Cardiac muscle cell (in vitro differentiated cells and primary cell): ENCODE measurements at places on chromosomes 4 and X.

GRCh38 chrX:24276015-24276414, 37.9 kb downstream of the SUPT20HL2 start:
- DNase-seq: no peak

- no peak for DNase-seq
Observed at GRCh38 chr4:793093-793861, 32.7 kb downstream of the CPLX1 start.

DNA sequence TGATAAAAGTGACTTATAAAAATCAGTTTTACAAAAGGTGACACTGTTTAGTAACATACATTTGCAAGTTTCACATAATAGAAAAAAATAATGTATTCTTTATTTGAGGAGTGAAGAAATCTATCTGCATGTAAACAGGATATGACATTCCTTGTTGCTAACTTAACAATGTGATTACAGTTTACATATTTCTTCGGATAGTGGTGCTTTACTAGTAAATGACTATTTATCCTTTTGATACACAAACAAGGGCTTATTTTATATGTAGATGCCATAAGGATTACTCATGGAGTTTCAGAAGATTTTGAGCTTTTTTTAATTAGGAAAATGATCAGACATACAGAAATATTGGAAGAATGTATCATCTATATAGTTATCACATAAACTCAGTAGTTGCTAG, 126.5 kb downstream of the SLIT2 start:
- no peak for DNase-seq

GRCh38 chr4:3835527-3836405, 69.6 kb downstream of the ADRA2C start:
- peak; percentile 17 for DNase-seq

DNA sequence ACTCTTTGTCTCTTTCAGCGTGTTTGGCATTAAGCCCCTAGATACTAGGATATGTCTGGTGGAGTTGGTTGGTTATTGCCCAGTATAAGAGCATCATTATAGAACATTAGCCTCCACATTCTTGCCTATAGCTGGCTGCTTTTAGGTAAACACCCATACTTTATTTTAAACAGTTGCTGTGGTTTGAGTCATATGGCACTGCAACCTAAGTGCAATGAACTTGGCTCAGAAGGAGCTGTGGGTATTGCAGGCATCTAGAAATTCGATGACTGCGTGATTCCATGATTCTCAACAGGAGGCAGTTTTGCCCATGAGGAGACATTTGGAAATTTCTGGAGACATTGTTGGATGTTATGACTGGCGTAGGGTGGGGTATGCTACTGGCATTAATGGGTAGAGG, 49.5 kb downstream of the DCLK2 start:
- no peak for DNase-seq

GRCh38 chr4:6692806-6693205, 872 bp upstream of the S100P start:
- DNase-seq: peak; percentile 27

GRCh38 chr4:23022032-23022431, 329.3 kb downstream of the GBA3 start:
- DNase-seq: peak; percentile 30

DNA sequence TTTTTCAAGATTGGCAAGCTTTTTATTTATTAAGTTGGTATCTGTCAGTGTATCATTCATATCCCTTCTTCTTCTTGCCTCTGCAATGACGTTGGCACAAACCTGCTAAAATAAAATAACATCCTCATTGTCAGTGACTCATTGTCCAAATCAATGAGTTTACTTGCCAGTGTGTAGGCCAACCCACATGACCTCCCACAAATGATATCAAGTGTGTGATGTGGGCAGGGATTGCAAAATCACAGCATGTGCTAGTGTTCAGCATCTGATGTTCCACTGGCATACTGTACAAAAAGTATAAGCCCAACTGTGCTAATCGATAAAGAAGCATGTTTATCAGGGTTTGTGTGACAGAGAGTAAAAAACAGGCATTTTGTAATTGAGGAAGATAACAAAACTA, 25.5 kb downstream of the GPAT3 start:
- peak; percentile 64 for DNase-seq

GRCh38 chrX:104112326-104112951, at the start of gene ZCCHC18:
Gene ZCCHC18 (plus strand): TSS chrX:104112523. CDS start chrX:104114112, 1,589 bp downstream.
- peak; percentile 67 for DNase-seq

DNA sequence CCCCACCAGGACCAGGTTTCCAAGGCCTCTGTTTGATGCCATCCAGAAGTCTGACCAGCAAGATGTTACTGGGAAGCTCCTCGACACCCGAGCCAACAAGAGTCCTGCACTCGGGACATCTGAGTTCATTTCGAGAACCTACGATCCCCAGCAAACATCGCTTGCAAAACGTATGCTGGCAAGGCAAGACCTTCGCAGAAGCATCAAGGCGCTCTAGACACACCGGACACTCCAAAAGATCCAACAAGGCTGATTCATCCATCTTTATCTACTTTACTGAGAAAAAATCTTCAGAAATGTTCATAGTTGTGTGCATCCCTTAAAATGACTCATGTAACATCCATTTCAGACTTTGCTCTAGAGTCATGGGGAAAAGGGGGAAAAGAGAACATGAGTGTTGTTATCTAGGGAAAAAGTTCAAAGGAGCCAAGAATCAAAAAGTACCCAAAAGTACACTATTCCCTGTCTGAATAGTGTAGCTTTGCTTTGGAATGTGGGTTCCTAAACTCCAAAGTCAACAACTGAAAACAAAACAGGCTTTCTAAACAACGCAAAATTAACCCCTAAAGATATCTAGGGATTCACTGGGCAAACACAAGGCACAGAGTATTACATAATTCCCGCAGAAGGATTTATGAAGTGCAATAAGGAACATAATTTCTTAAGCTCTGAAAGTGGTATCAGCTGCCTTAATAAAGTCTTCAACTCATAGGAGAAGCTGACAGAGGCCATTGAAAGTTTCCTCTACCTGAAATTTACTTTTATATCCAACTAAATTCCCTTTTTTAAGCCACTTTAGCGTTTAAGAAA, 1.6 kb downstream of the SH3RF1 start:
- DNase-seq: no peak

GRCh38 chr4:3518941-3519340, 13.3 kb downstream of the LRPAP1 start:
- no peak for DNase-seq

DNA sequence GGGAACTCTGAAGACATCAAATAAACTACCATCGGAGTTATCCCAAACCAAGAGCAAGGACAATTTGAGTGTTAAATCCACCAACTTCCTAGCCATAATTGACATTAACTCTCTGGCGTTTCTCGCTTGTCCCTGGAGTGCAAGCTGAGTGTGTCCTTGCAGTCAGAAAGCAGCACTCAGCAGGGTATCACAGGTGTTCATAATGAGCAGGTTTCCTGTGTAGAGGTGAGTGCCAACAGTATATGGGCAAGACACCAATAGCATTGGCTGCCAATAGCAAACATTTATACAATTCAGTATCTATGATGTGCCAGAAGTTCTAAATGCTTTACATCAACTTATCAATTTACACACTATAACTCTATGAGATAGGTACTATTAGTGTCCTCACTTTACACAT, 11.2 kb downstream of the BLTP1 start:
- DNase-seq: no peak

GRCh38 chr4:110085131-110085530, 113.3 kb downstream of the ELOVL6 start:
- DNase-seq: peak; percentile 29

- no peak for DNase-seq
Observed at GRCh38 chr4:140113653-140114052, 40.3 kb downstream of the MAML3 start.

DNA sequence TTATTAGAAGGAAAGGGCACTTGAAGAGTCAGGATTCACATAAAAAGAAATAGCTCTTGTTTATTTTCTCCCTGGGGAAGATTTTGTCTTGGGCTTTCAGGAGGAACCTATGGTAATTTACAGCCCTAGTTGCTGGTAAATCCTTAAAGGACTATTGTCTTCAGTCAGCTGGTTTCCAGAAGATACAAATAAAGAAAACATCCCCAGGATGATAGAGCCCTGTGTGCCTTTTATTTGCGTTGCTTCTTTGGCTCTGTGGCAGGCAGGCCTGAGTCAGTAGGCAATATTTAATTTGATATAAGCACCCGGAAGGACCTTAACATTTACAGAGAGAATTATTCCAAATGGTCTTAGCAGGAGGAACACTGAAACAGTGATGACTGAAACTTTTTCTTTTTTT, 131.0 kb upstream of the SLC34A2 start:
- DNase-seq: no peak

DNA sequence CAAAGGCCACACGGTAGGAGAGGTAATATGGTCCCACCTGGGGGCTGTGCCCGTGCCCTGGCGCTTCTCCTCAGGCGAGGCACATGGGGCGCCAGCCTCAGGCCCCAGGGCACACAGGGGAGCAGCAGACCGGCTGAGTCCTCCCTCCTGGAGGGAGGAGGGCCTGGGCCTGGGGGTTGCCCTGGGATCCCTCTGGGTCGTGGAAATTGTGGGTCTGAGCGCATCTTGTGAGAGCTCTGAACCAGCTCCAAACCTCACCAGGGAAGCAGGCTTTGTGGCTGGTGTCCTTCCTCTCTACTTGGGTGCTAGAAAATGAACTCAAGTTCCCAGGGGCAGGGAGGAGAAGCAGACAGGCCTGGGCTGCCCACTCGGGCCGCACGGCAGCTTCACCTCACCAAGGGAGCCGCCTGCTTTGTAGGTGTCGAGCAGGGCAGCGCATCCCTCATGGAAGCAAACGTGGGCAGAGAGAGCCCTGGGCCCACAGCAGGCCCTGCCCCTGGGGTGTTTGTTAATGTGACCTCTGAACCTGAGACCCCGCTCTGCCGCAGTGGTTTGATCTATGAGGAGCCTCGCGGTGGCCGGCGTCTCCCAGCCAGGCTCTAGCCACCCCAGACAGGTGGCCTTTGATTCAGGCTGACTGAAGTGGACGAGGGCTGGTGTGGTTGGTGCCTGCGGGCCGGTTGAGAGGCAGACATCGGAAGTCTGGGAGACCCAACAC, 10.8 kb downstream of the HTRA3 start:
- DNase-seq: no peak

DNA sequence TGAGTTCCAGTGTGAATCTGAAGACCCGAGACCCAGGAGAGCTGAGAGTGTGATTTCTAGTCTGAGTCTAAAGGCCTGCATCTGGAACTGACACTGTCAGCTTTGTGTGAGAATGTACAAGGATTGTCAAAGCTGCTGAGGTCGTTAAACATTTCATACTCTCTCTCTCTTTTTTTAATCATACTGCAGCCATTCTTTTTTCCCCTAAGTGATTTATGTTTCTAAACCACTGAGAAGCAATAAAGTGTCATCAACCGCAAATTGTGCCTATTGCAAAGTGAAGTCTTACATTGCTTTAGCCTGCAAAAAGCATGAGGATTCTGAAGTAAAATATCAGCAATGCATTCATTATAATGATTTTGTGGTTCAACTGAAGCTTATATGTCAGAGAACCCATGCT, 106.0 kb downstream of the ASMT start:
- DNase-seq: no peak

DNA sequence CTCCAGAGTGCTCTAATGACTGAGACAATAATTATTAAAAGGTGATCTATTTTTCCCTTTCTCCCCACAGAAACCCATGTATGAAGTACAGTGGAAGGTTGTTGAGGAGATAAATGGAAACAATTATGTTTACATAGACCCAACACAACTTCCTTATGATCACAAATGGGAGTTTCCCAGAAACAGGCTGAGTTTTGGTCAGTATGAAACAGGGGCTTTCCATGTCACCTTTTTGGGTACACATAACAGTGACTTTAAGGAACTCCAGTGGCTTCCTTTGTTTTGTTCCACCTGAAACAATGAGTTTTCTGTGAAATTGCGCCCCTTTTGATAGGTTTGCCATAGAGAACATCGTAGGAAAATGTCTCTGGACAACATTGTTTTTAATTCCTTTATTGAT, 69.6 kb downstream of the KIT start:
- DNase-seq: no peak

GRCh38 chr4:108411836-108412235, 208.5 kb upstream of the RPL34 start:
- DNase-seq: no peak

DNA sequence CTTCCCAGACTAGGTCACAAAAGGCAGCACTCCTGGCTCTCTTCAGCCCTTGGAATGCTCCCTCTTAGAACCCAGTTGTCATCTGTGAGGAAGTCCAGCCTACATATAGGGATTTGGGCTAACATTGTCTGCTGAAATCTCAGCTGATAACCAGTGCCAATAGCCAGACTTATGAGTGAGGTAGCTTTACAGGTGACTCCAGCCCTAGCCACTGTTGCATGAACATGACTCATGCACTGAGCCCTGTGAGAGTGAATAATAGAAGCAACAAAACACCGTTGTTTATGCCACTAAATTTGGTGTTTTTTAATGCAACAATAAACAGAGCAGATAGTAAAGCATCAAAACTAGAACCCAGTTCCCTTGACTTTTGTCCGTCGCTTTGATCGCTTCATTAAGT, 433.2 kb downstream of the STIM2 start:
- DNase-seq: no peak

GRCh38 chrX:27186671-27187070, 276.5 kb downstream of the PPP4R3C start:
- peak; percentile 28 for DNase-seq

GRCh38 chr4:159271856-159272255, 169.0 kb downstream of the RAPGEF2 start:
- no peak for DNase-seq

- no peak for DNase-seq
Observed at GRCh38 chr4:56209767-56210166, 177.5 kb downstream of the AASDH start.

DNA sequence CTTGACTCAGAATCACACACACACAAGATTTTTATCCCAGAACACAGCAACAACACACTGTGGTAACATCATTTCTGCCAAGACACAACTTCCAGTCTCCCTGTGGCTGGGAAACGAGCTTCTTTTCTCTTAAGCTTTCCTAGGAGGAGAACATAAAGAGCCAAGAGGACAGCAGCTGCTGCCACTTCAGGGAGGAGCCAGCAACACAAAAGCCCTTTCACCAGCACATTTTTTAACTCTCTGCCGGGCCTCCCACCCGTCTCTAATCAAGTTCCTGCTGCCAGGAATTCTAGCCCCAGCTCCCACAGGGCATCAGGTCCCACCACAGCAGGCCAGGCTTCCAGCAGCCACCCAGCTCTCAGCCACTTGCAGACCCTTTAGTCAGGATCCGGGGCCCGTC, 22.4 kb downstream of the FAT1 start:
- DNase-seq: peak; percentile 80

DNA sequence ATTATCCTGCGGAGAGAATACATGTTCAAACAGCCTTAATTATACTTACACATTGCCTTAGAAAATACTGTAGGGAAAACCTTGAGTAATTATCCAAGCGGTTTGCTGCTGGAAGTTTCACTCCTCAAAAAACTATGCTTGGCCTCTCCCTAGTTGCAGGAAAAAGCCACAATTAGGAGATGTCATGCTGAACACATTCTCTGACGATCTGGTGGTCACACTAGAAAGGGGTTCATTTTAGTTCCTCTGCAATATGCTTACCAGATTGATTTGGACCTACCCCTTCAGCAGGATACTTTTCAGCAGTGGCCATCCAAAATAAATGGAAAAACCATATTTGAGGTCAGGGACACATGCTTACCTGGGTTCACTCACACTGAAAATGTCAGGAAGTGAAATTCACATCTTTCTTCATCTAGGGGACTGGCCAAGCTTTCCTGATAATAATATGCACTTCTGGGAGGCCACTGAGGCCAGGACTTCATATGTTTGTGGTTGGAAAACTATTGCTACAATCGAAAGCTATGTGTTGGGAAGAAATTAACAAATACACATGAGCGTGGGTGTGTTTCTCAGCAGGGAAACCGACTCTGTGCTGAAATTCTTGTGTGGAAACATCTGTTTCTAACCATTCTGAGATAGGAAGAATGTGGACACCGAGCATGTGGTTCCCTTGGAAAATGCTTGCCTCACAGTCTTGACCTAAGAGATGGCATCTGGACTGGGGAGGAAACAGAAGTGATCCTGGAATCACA, 68.8 kb downstream of the ATXN3L start:
- no peak for DNase-seq
